Vagina (tissue), 2 donors: ENCODE measurements at places on chromosomes 11 and 22. TPM values are rescaled to one million over a fixed set of nuclear protein-coding genes. Genes with fewer than 3 reads are reported as not detected.

DNA sequence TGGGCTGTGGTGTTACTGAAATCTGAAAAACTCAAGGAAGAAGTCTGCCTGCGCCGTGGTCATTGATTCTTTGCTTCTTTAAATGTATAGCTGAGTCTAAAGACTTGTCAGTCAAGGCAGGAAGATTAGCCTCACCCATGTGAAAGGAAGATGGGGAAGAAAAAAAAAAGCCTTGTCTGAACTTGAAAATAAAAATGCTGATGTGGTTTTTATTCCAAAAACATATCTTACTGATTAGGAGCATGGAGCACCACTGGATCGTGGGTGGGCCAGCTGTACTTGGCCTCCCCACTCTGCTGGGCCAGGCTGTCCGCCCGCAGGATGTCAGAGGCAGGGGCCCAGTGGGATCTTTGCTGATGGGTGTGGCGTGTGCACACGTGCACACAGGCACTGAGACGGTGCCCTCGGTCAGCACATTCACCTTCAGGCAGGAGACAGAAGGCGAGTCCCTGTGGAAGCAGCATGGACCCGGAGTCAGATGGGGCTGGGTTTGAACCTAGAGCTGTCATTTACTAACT lies 111.9 kb downstream of the WNT7B start:
- H3K27ac ChIP-seq = no peak overlapping the region
- H3K27me3 ChIP-seq = no peaks in the 10 kb centered on the region
- DNase-seq = peak; percentile 32

DNA sequence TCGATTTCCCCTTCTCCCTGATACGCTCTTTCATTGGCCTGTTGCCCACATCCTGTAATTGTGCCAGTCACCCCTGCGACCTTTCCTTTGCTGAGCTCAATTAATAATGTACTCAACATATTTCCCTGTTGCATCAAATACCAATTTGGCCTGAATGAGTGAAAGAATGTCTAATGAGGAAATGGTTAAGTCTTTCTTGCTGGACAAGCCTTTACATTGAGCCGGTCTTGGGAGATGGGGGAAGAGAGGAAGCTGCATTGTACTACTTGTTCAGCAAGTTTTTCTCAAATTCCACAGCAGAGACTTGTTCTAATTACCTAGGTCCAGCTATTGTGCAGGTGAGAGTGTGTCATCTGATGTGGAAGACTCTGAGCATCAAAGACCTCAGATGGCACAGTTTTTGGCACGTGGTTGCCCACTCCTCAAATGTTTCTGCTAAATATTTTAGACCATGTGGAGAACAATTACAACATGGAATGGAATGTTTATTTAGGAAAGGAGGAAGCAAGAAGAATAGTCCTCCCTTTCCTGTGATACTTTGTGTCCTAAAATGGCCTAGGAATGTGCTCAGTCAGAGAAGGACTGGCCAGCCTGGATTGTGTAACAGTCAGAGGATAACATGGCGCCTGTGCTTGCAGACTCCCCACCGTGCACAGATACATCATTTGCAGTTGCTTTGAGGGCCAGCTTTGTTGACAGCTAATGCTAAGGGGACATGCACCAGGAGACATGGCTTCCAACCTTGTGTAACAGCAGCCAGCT lies 129.5 kb upstream of the E2F8 start:
- no peaks in the 10 kb centered on the region for H3K36me3 ChIP-seq
- no peaks in the 10 kb centered on the region for H3K27me3 ChIP-seq
- H3K4me1 ChIP-seq = peaks cover 18% of the 10 kb centered on the region

- no peaks in the 10 kb centered on the region for H3K27me3 ChIP-seq
These were observed 242.7 kb upstream of the CHORDC1 start for GRCh38 chr11:90465553-90465952.

The MORC2 gene
- 18.4 TPM for total RNA-seq

The HTR3A gene
- total RNA-seq = not detected
